ENCODE measurements at places on chromosomes 12 and 14.

- DNase-seq: no peak
Measured at GRCh38 chr12:112007945-112008344, 5.0 kb downstream of the TMEM116 start.

GRCh38 chr14:74648601-74649000 is 36.6 kb upstream of the LTBP2 start:
- DNase-seq: no peak

DNA sequence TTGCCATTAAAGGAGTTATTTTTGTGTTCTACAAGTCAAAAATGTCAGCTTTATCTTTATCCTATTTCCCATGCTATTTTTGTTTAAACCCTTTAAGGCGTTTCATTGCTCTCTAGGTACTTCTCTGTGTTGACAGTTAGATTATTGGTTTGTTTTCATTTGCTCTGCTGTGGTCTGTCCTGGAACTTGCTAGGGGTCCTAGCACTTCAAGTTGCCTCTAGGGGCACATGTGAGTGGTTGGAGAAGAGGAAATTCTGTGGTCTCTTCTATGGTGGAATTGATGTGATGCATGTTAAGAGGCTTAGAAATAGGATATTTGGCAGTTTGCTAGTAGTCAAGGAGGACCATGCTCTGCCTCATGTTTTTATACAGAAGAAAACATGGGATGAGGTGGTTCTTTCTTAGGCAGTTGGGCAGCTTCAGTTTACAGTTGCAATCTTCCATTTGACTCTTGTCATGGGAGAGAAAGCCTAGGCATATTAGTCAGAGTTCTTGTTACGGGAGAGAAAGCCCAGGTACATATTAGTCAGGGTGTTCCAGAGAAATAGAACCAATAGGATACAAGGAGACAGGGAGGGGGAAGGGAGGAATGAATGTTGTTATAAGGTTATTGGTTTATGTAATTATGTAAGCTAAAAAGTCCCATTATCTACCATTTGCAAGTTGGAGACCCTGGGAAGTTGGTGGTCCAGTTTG is 14.4 kb downstream of the TTLL5 start:
- no peak for DNase-seq

DNA sequence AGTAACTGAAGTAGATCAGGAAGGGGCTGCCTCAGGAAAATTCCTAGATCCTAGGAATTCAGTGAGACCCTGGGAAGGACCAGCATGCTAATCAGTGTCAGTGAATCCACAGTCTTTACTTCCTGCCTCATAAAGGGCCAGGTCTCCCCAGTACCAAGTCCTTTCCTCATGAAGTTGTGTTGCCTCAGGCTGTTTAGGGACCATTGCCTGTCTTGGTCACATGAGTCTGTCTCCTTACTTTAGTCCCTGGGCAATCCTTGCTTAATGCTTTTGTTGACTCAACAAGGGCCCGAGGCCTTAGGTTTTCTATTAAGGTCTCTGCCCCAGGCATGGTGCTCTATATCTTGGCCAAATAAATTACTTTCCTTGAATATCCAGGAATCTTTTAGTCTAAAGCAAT is 16.1 kb upstream of the ATF1 start:
- DNase-seq: no peak

GRCh38 chr12:1916371-1917171 is 1.9 kb downstream of the CACNA2D4 start:
- no peak for DNase-seq

DNA sequence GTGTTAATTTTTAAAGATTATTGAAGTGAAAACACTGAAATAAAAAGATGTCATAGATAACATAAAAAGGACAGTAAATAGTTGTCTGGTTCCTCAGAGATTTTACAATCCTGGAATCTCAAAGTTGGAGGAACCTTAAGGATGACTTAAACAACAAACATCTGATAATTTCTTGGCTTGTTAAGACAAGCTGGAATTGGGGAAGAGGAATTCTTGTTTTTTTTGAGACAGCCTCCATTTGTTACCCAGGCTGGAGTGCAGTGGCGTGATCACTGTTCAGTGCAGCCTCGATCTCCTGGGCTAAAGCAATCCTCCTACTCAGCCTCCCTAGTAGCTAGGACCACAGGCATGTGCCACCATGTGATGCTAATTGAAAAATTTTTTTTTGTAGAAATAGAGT is 2.3 kb downstream of the ZNF410 start:
- no peak for DNase-seq

DNA sequence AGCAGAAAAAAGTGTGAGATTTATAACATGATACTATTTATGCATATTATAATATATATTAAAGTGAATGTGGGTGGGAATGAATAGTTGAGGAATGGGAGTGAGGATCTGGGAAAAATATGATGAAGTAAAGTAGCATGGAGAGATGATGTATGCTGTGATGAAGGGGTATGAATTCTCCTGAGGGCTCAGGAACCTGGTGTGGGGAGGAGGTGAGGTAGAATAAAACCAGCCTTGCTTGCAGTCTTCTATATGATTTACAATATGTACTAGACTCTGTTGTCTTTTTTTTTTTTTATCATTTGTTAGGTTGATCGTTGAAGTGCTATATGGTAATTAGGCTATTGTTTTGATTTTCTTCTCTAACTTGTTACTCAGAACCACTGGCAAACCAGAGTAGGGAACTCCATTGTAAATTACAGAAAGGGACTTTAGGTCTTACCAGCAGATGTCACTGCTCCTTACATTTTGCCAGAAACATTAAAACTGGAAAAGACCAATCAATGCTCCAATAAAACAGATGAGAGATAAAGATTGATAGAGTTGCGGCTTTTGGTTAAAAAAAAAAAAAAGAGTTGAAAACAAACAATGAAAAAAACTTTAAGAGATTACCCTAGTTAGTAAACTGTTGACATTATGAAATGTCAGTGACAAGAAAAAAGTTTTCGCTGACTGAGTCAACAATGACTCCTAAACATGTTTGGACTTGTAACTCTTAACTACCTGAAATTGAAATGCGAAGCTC is 39.9 kb downstream of the ATL1 start:
- DNase-seq: no peak

DNA sequence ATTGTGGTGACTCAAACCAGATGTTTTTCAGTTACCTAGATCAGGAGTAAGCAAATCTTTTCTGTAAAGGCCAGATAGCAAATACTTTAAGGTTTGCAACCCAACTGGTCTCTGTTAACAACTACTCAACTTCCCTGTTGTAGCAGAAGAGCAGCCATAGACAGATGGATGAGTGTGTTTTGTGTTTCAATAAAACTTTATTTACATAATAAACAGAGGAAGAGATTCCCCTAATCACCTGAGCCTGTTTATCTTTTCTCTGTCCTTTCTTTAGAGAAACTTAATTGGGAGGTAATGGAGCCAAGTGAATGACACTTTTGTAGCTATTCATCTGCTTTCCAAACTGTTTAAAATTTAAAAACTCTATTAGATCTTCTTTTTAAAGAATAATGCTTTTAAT is 365.1 kb downstream of the IPO8 start:
- DNase-seq: no peak

- no peak for DNase-seq
Measured at GRCh38 chr12:88163371-88163770, 21.3 kb downstream of the TMTC3 start.

DNA sequence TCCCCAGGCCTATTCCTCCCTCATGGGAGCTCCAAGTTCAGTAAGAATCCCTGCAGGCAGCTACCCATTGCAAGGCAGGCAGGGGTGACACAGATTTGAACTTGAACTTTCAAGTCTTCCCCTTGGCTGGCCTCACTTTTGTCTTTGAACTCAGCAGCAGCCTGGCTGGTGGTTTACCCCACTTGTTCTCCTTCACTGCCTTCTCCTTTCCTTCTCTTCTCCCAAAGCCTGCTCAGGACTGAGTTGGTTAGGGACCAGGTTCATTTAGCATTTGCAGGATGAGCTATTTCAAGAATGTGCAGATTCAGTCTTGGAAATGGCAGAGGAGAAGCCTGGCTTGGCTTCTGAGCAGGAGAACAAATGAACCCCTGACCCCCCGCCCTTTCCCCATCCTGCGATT is 67.7 kb upstream of the TBX3 start:
- no peak for DNase-seq

- no peak for DNase-seq
Measured at GRCh38 chr12:47557386-47557785, 148.4 kb downstream of the RPAP3 start.

DNA sequence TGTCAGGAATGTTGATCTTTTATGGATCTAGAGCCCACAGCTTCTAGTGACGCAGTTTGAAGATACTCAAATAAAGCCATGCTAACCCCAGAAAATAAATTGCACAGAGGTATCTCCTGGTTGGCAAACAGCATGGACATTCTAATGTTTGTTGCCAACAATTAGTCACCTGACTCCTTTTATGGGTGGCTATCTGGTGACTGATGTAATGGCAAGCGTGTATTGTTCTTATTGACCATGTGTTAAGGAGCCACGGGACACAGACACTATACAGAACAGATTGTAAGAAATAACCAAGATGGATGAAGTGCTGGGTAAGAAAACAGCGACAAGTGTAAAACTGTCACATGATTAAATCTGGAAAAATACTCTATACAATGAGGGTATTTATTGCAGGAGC is 401.3 kb upstream of the PDE3A start:
- no peak for DNase-seq

GRCh38 chr12:95337146-95337545 is 119.5 kb downstream of the VEZT start:
- DNase-seq: no peak

- DNase-seq: no peak
Measured at GRCh38 chr14:100892496-100893227, 10.9 kb downstream of the RTL1 start.

DNA sequence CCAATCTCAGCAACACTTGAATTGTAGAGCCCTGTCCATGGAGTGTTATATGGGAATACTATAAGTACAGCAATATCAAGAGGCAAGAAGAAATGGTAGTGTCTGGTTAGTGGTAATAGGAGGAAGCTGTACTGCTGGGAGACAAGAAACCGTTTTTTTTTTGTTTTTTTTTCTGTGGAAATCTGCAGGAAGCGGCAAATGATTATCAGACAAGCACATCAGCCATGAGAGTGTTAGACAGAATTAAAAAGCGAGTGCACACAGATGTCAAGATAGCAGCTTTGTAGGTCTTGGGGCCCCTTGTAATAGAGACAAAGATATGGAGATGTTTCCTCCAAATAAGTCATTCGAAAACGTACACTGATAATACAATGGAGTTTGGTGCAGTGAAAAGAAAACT is 6.7 kb downstream of the TESPA1 start:
- DNase-seq: no peak

DNA sequence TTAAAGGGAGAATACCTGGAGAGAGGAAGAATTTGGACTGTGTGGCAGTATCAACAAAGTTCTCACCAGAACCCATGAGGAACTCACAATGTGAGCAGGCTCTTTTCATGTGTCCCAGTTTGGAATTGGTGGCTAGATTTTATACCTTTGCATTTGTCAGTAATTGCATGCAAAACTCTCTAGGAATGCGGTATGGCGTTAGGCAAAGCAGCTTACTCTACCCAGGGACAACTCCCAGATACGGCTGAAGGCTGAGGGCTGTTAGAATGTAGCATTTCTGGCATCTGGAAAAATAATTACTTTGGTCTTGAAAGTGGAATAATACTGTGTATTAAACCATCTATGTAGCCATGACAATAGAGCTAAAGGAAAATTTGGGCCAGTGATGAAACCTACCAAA is 635.5 kb downstream of the SLC16A7 start:
- DNase-seq: no peak

DNA sequence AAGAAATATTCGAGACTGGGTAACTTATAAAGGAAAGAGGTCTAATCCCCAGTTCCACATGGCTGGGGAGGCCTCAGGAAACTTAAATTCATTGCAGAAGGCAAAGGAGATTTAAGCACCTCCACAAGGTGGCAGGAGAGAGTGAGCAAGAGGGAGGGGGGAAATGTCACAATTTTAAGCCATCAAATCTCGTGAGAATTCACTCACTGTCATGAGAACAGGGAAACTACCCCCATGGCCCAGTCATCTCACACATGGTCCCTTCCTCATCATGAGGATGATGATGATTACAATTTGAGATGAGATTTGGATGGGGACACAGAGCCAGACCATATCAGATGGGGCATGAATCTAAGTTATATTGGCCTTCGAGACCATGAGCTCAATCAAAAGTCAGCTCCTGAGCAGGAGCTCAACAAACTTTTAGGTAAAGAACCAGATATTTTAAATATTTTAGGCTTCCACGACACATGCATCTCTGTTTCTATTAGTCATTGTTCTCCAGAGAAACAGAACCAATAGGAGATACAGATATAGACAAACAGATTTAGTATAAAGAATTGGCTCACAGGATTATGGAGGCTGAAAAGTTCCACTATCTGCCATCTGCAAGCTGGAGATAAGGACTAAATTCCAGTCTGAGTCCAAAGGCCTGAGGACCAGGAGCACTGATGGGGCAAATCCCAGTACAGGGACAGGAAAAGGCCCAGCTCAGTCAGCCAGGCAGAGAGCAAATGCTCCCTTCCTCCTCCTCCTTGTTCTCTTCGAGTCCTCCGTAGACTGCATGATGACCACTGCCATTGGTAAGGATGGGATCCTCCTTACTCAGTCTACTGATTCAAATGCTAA is 24.9 kb downstream of the DGLUCY start:
- DNase-seq: peak; percentile 50

DNA sequence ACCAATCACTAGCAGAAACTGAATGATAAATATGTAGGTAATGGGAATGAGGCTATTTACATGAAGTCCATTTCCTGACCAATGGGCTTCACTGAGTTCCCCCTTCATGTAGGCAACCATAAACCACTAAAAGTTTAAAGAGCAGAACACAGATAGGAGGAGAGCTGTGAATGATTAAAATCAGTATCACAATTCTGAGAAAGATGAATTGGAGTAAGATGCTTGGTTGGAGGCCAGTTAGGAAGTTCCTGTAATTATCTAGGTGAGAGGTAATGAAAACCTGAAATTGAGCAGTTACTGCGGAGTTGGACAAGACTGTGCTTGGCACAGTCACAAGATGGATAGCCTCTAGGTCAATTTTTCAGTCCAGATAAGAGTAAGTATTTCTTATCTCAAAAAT is 56.6 kb downstream of the GALNT4 start:
- DNase-seq: no peak

GRCh38 chr12:96396914-96397313 is 3.3 kb downstream of the CDK17 start:
- no peak for DNase-seq

- DNase-seq: peak; percentile 68
Measured at GRCh38 chr14:70257526-70257925, 68.8 kb upstream of the SLC8A3 start.

Data from Calu3 (cell line).